ENCODE measurements at places on chromosomes 3 and 15.

DNA sequence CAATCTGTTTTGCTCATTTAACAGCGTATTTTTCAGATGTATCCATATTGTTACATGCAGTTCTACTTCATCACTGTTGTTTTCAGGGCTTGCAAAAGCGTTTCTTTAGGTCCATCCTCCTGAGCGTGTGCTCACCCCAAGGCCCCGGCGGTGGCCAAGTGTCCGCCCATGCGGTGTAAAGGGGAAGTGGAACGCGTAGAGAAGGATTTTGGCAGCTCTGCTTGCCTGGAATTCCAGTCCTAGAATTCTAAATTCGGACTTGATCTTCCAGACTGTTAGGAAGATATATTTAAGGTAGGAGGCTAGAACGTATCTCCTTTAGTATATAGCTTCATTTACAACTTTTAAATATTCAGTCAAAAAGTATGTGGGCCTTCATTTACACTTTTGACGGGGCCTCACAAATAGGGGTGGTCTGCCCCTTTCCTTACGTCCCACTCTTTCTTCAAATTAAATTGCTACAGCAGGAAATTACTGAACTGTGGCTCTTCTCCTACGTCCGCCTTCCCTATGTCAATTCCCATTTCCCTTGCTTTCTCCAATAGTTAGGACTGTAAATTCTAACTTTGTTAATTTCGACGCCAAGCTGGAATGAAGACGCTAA lies 609 bp upstream of the TBC1D23 start:
- peak; percentile 41 for DNase-seq

DNA sequence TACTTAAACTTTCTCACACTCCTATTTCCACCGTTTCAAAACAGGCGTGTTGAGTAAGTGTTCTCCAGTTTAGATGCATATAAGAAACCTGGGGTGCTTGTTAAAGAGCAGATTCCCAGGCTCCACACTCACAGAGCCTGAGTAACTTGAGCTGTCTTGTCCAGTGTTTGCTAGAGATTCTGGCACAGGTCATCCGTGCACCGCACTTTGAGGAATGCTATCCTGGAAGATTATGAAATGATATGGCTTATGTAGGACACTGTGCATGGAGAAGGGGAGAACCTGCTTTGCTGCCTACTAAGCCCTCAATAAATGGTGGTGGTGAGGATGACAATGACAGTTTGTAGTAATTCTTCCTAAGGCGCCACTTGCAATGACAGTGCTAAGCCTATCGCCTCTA lies 273.7 kb downstream of the PDZRN3 start:
- DNase-seq: no peak

DNA sequence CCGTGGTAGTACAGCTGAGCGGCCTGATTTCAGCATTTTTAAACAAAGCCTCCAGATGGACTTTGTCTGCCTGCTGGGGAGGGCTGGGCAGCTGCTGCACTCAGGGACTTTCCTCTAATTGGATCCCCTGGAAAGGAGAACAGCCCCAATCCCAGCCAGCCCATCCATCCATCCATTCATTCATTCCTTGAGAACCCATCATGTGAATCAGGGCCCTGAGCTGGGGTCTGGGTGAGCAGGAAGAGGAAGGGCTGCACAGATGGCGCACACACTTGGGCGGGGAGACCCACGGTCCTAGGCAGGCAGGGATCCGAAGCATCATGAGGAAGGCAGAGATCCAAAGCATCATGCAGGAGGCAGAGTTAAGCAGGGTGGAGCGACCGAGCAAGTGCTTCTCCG lies 45.7 kb downstream of the TPRA1 start:
- no peak for DNase-seq

DNA sequence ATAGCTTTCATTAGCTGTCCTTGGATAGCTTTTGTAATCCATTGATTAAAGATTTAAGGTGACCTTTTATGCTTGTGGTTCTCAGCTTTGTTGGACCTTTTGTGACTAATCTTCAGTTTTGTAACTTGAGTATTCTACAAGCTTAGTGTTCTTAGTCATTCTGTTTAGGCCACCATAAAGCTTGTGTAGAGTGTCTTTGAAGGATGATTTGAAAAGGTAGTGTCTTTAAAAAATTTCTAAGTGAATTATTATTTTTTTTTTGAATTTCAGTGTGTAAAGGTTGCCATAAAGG lies 7.5 kb downstream of the MORF4L1 start:
- DNase-seq: peak; percentile 18

- DNase-seq: no peak
Measured at GRCh38 chr3:41088882-41089281, 110.4 kb upstream of the CTNNB1 start.
